Stimulated activated naive CD8-positive, alpha-beta T cell treated with anti-CD3 and anti-CD28 coated beads, Interleukin-15, amount 100 ng/mL, for 72 hours (primary cell): ENCODE measurements at places on chromosomes 11 and 22.

GRCh38 chr22:37626144-37626543 lies 13.3 kb upstream of the SH3BP1 start:
- DNase-seq, result no peak

DNA sequence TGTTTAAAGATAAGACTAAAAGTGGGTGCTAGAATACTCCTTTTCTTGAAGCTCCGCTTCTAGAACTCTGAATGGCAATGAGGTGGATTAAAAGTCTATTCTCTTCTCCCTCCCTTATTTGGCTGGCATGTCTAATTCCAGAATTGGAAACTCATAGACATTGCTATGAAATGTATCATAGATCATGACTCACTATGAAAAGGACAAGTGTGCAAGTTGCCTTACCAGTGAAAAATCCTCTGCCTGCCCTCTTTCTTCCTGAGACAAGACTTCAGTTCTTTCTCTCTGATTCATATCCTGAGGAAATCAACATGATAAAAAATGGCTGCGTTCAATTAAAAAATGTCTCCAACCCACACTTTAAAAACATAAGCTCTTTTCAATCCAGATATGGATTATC lies 73.2 kb upstream of the BLID start:
- DNase-seq, result no peak

GRCh38 chr11:3626250-3626960 lies 15.4 kb downstream of the ART5 start:
- DNase-seq, result no peak

DNA sequence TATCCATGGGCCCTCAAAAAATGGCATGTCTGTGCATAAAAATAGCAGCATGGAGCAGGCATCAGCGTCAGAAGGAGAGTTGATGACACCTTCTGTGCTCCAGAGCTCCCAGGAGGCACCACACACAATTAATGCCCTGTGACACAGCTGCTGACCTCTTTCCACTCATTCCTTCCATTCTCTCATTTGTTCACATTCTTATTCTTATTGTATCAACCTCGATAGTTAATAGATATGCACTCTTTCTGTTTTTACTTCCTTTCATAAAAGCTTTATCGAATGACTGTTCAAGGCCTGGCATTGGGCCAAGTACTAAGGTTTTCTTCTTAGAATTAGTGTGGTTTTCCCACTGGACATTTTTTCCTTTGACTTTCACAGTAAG lies 266.0 kb upstream of the MTNR1B start:
- DNase-seq, result no peak

GRCh38 chr11:126257144-126257543 lies 11.6 kb downstream of the SRPRA start:
- no peak for DNase-seq
